Heart left ventricle (tissue), 16 donors: ENCODE measurements at places on chromosomes 1 and 21. TPM values are rescaled to one million over a fixed set of nuclear protein-coding genes. Genes with fewer than 3 reads are reported as not detected.

The KCNJ6 gene
- not detected for polyA plus RNA-seq

The KRTAP20-1 gene
- not detected for polyA plus RNA-seq

The LTN1 gene
- polyA plus RNA-seq = 3.4 TPM

The PTPRF gene
- 4.0 TPM for polyA plus RNA-seq

The GPR52 gene
- 0.07 TPM for polyA plus RNA-seq

The PPCS gene
- 49.7 TPM for polyA plus RNA-seq

The HES3 gene
- polyA plus RNA-seq = not detected

The NMNAT2 gene
- 0.53 TPM for polyA plus RNA-seq

The PPIAL4G gene
- not detected for polyA plus RNA-seq

The MYOC gene
- polyA plus RNA-seq = 2.3 TPM

The RNF115 gene
- 20.5 TPM for polyA plus RNA-seq

The PM20D1 gene
- polyA plus RNA-seq = 0.28 TPM

DNA sequence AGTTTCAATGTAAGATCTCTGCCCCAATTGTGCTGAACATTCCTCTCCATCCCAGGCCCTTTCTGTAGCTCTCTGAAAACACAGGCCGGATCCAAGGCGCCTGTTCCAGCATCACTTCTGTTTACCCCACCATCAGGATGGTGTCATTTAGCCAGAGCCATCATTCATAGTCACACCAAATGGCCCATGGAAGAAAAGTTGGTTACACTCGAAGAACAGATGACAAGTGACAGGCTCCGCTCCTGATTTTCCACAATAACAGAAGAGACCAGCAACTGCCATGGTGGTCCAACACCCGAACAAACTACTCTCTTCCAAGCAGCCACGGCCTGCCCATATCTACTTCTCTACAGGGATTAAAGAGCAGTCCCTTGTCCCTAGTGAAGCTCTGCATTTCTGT lies 59.9 kb upstream of the PROX1 start:
- no peak for DNase-seq

DNA sequence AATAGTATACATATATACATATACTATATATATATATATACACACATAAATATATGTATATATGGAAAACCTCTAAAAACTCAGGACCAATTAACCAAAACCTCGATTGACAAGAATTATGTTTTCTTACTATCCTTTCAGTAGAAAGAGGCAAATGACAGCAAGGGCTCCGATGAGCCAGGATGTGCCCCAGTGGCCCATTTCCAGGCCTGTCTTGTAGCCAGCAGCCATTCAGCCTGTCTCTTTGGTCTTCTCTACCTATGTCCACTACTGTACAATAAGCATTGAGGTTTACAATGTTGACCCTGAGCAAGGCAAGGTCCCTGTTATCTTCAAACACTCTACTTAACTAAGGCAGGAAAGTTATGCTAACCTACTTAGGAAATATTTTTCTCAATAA lies 9.8 kb downstream of the KCNA2 start:
- DNase-seq = no peak

DNA sequence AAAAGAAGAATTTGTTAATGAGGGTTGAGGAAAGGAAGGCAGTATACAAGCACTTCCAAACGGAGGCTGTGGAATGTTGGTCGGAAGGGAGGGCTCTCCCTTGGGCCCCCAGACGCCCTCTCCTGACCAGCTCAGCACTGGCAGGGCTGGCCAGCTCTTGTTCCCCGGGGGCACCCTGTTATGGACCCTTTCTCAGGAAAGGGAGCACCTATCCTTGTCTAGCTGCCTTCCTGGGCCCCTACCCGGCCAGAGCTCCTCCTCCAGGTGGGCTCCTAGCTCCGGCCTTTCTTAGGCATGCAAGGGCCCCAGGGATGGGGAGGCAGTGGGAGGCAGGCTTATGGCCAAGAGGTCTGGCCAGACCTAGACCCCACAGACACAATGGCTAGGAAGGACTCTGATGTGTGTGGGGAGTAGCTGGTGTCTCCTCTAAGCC lies 926 bp downstream of the BLACAT1 start:
- no peak for DNase-seq

DNA sequence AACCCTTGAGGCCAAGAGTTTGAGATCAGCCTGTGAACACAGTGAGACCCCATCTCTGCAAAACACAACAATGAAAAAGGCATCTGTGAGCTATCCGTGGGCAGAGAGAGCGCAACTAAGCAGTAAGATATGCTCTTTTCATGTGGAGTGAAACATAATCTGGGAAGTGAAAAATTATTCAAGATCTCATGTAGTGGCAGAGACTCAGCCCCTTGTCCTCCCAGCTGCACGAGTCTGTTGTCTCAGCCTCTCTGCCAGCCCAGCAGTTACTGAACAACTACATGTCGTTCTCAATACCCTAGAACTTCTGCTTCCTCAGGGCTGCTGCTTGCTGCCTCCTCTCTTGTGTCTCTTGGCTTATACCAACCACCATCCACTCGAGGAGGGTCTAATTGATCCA lies 61.3 kb upstream of the WDR26 start:
- no peak for DNase-seq

DNA sequence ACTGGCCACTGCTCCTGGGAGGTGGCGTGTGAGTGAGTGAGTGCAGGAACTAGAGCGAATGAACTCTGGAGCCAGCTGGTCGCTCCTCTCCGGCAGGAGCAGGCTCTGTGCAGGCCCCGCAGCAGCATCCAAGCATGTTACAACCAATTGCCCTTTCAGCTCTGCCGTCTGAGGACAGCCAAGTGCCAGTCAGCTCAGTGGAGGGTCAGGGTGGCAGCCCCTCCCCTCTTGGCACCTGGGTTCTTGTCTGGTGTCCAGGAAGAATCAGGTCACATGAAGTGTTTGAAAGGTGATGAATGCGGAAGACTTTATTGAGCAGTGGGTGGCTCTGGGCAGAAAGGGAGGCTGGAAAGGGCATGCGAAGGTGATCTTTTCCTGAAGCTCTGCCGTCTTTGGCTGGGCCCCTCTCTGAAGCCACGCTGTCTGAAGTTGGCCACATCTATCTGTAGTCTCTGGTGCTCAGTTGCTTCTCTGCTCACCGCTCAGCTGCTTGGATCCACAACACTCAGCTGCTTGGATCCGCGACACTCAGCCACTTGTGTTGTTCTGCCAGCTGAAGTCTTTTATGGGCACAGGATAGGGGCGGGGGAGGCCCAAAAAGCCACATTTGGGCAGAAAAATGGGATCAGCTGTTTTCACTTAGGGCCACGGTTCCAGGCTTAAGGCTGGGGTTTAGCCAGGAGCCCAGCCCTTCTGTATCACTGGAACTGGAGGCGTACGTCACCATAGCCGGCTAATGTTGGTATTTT lies 139.8 kb downstream of the ADSS2 start:
- DNase-seq = no peak

GRCh38 chr21:35933466-35933865 lies 126.9 kb downstream of the SETD4 start:
- peak; percentile 66 for DNase-seq

- DNase-seq = no peak
Measured at GRCh38 chr1:46749404-46749803, 30.5 kb upstream of the EFCAB14 start.

GRCh38 chr1:26337625-26338024 lies 16.3 kb downstream of the CRYBG2 start:
- no peak for DNase-seq

DNA sequence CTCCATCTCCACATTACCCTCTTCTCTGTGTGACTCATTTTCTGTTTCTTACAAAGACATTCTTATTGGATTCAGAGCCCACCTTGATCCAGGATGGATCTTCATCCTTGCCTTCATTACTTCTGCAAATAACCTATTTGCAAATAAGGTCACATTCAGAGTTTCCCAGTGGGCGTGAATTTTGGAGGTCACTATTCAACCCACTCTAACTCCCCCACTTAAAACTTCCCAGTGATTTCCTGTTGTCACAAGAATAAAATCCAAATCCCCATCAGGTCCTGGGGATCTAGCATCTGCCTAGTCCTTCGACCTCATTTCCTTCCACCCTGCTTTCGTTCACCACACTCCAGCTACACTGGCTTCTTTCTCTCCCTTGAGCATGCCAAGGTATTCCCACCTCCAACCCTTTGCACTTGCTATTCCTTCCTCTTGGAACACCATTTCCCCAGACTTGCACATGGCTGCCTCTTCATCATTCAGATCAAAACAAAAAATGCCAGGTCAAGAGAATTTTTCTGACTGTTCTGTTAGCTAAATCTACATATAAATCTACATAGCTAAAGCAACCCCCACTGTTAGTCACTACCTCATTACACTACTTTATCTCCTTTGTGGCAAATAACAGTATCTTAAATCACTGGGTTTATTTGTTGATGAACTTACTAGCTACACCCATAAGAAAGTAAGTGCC lies 187.2 kb downstream of the TOMM20 start:
- DNase-seq = no peak

DNA sequence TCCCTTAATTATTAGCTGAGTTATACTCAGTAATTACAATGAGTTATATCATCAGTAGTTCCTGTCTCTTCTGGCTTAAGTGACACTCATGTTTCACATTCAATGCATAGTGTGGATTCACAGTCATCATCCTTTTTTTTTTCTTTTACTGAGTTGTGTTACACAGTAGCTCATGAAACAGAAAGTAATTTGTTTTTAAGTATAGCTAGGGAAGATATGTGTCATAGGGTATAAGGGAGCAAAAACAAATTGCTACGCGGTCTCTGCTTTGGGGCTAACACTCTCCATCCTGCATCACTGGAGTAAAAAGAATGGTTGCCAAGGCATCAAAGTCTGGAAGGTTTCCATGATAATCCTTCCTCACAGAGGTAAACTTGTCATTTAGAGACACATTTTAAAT lies 971.7 kb upstream of the NCAM2 start:
- DNase-seq = no peak

GRCh38 chr1:14140831-14141401 lies 440.9 kb downstream of the PRDM2 start:
- peak; percentile 55 for DNase-seq

DNA sequence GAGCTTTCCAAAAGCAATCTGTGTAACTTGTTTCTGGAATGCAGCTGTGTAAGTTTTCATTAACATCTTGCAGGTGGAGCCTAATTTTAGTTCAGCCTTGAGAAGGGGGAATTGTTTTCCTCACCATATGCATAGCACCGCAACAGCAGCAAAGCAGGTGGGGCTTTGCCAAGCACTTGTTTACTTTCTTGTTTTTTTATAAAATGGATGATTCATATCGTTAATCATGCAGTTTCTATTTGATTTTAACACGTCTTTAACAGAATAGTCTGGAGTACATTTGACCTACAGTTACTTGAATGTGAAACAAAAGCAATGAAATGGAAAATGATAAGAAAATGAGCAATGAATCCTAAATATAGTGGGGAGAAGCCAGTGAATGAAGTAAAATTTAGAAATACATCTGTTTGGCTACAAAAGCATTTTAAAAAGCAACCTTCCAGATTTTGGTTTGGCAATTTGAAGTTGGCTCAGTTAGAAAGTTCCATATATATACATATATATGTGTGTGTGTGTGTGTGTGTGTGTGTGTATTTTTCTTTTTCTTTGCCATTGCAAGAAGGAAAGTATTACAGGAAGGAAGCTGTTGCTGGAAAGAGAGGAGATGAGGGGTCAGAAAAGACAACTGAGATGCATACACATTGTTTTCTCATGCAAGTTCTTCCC lies 119.0 kb upstream of the ADGRL2 start:
- DNase-seq = no peak

DNA sequence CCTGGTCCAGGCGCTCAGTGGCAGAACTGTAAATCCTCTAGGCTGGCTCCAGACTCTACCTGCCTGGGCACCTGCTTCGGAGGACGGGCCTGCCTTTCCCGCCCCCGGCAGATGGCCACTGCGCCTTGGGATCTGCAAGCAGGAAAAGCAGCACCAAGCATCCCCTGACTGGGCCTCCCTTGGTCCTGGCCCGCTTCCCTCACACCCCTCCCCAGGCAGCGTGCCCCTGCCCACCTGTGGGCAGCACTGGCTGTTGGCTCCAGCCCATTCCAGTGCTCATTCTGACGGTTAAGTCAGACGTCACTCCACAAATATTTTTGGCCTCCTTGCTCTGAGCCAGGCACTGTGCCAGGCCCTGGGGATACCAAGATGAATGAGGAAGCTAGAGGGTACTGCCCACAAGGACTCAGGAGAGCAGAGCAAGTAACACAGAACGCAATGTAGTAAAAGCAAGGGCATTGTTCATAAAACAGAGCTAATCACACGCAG lies 22.0 kb upstream of the BLACAT1 start:
- DNase-seq = no peak

GRCh38 chr1:184755226-184756065 lies 788 bp upstream of the EDEM3 start:
- DNase-seq = no peak

- peak; percentile 79 for DNase-seq
Measured at GRCh38 chr1:234683861-234684632, 74.1 kb upstream of the IRF2BP2 start.

- DNase-seq = no peak
Measured at GRCh38 chr21:29114765-29115500, 15.5 kb upstream of the MAP3K7CL start.

DNA sequence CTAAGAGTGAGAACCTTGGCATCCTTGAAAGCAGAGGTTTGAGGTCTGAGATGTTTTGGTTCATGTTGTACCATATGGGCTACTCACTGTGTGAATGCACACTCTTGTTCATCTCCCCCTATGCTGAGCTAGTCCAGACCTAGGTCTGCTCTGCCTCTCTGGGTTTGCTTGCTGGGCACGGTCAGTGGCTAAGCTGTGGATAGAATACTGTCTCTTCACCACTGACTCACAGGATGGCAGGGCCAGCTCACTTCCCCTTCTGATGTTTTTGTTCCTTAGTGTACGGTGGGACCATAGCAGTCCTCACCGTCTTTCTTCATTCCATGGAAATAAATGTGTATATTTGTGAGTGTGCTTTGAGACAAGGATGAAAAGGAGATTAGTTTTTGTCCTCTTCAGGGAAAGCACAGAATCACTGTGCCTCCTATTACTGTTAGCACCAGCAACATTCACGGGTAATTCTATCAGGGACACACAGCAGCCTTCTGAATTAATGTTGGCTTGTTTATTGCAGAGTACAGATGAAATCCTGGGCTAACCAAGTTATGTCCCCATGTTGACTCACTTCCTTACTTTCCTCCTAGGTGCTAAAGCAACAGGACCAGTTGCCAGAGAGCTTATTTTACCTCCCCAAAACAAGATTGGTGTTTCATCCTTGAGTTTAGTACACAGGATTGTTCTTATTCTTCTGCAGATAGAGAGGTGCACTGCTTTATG lies 56.9 kb upstream of the IVNS1ABP start:
- no peak for DNase-seq

GRCh38 chr1:56436912-56437417 lies 142.4 kb downstream of the PLPP3 start:
- DNase-seq = no peak
